Activated CD4-positive, CD25-positive, alpha-beta regulatory T cell treated with anti-CD3 and anti-CD28 coated beads, Interleukin-2, amount 50 U/mL, for 24 hours (primary cell): ENCODE measurements at places on chromosomes 11 and 22.

DNA sequence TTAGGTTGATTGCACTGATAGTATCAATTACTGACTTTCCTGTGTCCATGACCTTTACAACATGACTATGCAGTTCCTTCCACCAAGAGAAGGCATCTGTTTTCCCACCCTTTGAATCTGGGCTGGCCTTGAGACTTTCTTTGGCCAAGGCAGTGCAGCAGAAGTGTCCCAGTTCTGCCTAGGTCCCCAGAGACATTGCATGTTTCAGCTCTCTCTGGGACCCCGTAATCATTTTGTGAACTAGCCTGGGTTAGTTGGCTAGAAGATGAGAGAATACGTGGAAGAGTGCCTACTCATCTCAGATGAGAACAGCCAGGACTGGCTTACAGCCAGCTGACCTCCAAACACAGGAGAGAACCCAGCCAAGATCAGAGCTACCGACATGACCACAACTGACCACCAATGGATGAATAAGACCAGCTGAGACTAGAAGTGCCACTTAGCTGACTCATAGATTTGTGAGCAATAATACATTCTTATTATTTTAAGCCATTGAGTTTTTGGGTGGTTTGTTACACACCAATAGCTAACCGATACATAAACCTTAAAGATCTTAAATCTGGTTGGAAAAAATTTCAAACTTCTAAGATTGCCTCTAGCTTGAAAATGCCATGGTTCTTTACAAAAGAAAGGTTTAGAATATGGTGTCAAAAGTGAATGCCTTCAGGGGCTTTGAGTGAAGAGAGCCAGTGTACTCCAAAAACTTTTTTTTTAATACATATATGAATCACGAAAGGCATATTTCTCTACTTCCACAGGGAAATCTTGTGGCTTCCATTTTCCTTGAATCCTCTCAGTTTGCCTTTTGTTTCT, 145.2 kb downstream of the FBXO7 start:
- no peak for ATAC-seq

- no peak for ATAC-seq
Observed at GRCh38 chr22:29886596-29886995, 3.6 kb downstream of the MTMR3 start.

GRCh38 chr22:25216230-25216629, 3.2 kb upstream of the CRYBB2 start:
- ATAC-seq, result no peak

DNA sequence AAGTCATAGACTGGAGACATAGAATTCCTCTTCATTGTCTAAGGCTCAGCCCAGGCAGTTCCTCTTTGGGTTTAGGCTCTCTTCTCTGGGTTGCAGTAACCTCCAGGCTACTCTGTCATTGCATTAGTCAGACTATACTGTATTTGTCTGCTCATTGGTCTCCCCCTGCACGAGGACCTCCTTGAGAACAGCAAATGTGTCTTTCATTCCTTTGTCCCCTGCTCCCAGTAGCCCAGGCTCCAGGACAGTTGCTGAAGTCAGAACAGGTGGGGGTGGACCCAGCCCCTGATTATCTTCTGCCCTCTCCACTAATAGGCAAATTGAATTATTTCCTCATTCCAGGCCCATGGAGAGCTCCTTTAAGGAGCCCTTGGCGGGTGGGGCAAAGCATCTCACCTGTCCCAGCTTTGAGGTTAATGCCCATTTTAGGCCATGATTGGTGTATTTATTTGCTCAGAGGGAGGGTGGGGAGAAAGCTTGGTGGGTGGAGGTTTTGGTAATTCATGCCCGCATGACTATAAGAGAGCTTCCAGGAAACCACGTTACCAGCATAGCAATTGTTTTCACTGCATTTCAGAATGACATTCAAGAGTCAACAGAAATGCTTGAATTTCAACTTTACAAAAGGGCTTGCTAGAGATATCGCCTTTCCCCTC, 40.9 kb downstream of the NAV2 start:
- ATAC-seq, result no peak

GRCh38 chr11:105109855-105110687, 29.5 kb downstream of the CARD18 start:
- ATAC-seq, result no peak

DNA sequence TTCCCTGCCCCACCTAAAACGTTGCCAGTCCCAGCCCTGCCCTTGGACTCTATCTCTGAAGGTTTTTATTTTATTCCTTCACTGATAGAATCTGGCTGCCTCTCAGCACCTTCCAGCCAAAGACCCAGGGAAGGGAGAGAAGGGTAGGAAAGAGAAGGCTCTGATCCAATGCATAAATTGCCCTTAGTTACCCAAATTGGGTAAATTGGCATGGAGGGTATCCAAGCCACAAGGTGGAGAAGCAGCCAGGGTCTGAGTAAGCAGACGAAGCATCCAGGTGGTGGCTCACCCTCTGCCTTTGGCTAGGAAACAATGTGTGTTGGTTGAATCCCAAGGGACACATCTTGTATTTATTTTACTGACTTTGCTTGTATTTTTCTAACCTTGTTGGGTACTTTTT, 89.0 kb downstream of the FEZ1 start:
- ATAC-seq, result no peak

- no peak for ATAC-seq
Observed at GRCh38 chr11:69542314-69543168, 61.1 kb downstream of the LINC01488 start.

DNA sequence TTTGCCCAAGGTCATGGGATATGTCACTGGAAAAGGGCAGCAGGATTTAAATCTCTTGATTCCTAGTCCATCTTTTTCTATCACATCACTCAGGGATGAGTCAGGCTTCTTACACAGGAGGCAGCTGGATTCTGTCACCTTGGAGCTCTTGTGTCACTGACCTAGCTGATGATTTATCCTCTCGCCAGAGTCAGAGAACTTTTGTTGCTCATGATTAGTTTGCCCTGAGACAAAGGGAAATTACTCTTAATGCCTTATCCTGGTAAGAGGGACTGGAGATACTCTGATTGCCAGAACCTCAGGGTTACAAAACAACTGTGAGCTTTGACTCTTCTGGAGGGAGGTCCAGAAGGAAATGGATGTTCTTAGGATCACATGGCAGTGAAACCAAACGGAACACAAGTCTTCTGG, 10.1 kb downstream of the COA4 start:
- no peak for ATAC-seq

- no peak for ATAC-seq
Observed at GRCh38 chr11:122183933-122184332, 67.9 kb upstream of the BLID start.

- ATAC-seq, result no peak
Observed at GRCh38 chr11:121336279-121336937, 43.8 kb downstream of the SC5D start.

DNA sequence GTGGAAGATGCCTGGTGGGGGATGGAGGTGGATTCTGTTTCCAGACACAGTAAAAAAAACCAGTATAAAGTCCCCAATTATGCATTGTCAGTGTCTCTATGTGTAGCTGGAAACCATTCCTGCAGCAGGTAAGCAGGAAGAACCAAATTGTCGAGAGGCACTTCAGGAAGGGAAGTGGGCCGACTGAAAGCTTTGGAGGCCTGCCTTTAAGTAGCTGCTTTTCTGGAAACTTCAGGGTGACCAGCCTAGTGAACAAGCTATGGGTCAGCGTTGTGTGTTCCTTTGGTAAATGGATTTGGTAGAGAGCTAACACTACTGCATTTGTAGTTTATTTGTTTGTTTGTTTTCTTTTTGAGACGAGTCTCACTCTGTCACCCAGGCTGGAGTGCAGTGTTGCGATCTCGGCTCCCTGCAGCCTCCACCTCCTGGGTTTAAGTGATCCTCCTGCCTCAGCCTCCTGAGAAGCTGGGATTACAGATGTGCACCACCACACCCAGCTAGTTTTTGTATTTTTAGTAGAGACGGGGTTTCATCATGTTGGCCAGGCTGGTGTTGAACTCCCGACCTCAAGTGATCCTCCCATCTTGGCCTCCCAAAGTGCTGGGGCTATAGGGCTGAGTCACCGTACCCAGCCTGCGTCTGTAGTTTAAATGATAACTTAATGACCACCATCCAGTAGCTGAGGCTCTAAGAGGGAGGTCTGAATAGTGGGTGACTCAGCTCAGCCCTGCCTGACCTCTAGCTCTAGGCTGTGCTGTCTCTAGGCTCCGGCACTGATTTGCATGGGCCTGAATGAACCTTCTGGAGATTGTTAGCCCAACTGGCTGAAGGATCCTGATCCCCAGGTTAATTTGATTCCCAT, 12.8 kb downstream of the PTPRJ start:
- no peak for ATAC-seq

DNA sequence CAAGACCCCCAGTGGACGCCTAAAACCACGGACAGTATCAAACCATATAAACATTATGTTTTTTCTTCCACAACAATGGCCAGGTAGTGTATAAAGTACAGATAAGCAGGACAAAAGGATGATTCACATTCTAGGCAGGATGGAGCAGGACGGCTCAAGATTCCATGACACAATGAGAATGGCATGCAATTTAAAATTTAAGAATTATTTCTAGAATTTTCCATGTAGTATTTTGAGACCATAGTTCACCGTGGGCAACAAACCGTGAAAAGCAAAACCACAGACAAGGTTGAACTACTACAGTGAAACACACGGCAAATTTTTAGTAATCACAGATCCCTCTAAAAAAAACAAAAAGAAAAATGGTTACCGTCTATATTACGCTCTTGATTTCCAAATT, 7.5 kb downstream of the NARS2 start:
- ATAC-seq, result no peak

DNA sequence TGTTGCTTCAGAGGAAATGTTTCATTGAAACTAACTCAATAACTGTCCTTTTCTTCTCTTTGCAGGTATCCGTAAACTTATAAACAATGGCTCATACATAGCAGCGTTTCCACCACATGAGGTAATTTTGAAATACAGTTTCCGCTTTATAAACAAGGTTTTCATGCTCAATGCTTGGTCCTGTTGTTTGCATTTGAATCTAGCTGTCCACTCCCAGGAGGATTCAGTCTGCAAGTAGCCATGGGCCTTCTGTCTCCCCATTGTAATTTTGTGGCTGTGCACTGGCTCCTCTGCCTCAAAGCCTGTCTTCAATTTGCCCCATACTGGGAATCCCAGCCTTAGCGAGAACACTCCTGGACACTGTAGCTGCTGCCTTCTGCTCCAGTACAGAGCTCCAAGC, 34.7 kb downstream of the MUC15 start:
- no peak for ATAC-seq

- ATAC-seq, result no peak
Observed at GRCh38 chr11:94125407-94126115, 3.1 kb upstream of the PANX1 start.

DNA sequence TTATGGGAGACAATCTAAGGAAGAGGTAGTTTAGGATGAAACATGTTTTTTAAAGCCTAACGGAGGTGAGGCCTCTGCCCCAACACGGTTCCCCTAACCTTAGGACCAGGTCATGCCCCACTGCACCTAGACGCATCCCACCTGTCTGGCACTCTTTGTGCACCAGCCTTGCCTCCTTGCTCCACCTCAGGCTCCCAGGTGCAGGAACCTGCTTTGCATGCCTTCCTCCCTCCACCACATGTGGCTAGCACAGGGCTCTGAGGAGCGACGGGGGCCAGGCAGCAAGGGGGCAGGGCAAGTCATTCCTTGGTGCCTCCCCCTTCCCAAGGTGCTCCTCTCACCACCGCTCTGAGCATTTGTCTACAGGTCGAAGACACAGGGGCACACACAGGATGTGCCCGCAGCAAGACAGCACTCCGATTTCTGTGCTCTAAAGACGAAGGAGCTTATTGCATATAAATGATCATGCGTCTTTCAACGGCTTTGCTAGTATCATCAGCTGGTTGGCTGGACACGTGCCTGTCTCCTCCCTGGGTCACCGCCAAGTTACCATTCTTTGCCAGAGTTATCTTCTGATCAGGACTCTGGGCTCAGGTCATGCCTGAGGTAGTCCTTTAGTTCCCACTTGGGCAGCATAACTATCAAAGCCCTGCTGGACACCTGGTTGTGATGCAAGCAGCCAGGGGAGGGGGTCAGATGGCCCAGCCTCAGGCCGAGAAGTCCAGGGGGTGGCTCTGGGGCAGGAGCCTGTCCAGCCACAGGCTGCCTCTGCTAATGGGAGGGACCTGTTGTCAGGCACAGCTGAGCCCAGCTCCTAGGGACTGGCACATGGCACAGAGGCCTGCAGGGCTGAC, 172.0 kb upstream of the NTM start:
- ATAC-seq, result no peak

DNA sequence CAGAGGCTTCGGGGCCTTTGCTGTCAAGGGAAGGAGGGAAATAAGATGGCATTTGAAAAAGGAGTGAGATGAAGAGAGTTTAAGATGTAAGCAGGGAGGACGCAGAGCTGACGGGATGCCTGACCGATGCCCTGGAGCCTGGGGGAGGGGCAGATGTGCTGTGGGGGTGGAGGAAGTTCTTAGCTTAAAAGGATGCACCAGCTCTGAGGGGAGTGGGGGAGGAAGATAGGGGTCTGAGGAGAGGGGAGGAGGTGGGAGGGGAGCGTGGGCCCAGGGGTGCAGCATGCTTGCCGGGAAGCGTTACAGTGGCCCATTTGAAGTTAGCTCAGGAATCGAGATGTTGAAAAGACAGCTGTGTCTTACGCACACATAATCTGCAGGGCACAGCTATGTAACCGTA, 56.3 kb downstream of the RPS6KA4 start:
- ATAC-seq, result no peak

DNA sequence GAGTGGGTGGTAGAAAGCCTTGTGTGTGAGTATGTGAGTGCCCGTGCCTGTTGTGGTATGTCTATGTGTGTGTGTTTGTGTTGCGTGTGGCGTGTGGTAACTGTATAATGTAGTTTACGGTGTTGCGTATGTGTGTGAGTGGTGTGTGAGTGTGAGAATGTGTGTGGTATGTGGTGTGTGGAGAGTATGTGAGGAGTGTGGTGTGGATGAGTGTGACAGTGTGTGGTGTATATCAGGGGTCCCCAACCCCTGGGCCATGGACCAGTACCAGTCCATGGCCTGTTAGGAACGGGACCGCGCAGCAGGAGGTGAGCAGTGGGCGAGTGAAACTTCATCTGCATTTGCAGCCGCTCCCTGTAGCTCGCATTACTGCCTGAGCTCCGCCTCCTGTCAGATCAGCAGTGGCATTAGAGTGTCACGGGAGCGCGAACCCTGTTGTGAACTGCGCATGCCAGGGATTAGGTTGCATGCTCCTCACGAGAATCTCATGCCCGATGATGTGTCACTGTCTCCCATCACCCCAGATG, 5.7 kb downstream of the UPK3A start:
- no peak for ATAC-seq

DNA sequence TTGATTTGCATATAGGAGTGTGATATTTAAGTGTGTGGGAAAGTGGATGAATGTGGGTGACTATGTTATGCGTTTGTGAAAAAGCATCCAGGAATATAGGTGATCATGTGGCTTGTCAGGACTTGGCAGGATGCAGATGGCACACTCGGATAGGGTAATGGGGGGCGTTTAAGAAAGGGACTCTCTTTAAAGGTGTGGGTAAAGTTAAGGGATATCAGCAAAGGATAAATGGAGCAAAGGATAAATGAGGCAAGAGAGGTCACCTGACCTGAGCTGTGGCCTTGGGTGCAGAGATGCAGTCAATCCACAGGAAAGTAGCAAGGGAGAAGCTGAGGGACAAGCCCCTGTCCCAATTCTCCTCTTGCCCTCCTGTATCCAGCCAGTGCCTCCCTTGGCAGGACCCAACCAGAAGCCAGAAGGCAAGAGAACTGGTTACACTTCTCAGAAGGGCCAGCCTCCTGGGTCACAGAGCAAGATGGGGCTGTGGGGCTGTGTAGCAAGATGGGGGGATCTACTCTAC, 47.5 kb upstream of the GRAMD1B start:
- no peak for ATAC-seq

GRCh38 chr22:19867617-19868016, 12.9 kb upstream of the GNB1L start:
- ATAC-seq, result no peak

- no peak for ATAC-seq
Observed at GRCh38 chr11:74896311-74896710, 52.6 kb downstream of the XRRA1 start.

- no peak for ATAC-seq
Observed at GRCh38 chr11:2327032-2327431, 25.2 kb downstream of the TSPAN32 start.
